ENCODE measurements at places on chromosomes 5 and 9. TPM values are rescaled to one million over a fixed set of nuclear protein-coding genes. Genes with fewer than 3 reads are reported as not detected.

Gene KLHL9
- total RNA-seq, result 37.1 TPM

GRCh38 chr5:113809626-113810025, 296.1 kb downstream of the YTHDC2 start:
- no peak for DNase-seq

DNA sequence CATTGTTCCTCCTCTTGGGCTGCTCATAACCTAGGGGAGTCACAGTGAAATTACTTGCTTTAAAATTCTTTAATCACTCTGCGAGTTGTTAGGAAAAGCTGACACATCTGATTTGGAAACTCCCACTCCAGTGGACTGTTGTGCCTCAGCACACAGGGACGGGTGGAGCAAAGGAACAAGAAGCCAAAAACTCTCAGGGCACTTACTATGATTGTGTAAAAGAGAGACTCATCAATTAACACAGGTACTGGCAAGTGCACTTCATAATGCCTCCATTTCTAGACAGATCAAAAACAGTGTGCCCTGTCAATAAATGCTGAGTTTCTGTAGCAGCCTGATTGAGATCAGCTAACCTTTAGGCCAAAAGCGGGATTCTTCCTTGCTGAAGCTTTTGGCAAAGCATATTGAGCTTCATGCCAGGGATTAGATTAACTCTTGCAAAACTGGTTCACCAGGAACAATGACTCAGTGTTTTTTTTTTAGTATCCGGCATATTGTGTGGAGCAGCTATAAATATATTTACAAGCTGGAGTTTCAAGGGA, 55.9 kb downstream of the TMC1 start:
- DNase-seq, result peak; percentile 75

GRCh38 chr5:38923661-38924451, 78.0 kb downstream of the OSMR start:
- DNase-seq, result no peak

- peak; percentile 95 for DNase-seq
Observed at GRCh38 chr9:90546200-90546599, 96.4 kb downstream of the DIRAS2 start.

GRCh38 chr5:169545762-169546161, 37.8 kb upstream of the SPDL1 start:
- peak; percentile 48 for DNase-seq

GRCh38 chr5:169430671-169431070, 129.7 kb upstream of the SLIT3 start:
- DNase-seq, result no peak

Measured in A172 (cell line).